ENCODE measurements at places on chromosomes 5 and 9.

DNA sequence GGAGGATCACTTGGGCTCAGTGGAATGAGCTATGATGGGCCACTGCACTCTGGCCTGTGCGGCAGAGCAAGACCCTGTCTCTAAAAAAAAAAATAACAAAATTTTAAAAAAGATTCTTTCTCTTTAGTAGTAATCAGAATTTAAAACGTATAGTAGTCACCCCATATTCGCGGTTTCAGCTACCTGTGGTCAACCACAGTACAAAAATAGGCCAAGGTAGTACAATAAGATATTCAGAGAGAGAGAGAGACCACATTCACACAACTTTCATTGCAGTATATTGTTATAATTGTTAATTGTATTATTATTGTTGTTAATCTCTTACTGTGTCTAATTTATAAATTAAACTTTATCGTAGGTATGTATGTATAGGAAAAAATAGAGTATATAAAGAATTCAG lies 18.7 kb downstream of the INIP start:
- DNase-seq: no peak

- no peak for DNase-seq
Observed at GRCh38 chr9:254516-254915, 39.9 kb downstream of the DOCK8 start.

DNA sequence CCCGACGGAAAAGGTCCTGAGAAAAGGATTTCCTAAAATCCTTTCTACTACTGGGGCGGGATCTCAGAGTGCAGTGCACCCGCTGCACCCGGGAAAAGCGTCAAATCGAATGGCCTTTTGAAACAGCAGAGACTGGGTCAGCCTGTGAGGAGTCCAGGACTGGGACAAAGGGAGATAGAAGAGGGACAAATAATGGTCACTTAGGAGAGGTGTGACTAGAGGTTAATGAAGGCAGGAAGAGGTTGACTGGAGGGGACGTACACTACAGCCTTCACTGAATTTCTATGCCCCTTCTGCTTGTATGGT lies 1.5 kb downstream of the PLPPR1 start:
- no peak for DNase-seq

- DNase-seq: no peak
Observed at GRCh38 chr5:130885691-130886090, 279.4 kb downstream of the HINT1 start.

DNA sequence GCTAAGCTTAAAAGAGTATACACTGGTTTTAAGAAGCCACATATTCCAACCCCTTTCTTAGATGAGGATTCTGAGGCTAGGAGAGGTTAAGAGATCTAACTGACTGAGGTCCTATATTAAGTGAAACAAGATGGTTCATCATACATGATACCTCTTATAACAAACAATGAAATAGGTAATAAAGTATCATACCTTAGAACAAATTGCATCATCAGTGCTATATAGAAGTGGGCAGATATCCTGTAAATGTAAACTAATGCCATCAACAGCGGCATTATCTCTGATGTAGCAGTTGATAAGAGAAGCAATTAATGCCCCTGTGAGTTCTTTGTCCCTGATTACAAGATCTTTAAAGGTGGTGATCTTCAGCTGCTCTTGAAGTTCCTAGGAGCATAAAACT lies 60.5 kb downstream of the NUP155 start:
- no peak for DNase-seq

GRCh38 chr5:34047774-34048572 lies 5.0 kb upstream of the C1QTNF3 start:
- DNase-seq: no peak

DNA sequence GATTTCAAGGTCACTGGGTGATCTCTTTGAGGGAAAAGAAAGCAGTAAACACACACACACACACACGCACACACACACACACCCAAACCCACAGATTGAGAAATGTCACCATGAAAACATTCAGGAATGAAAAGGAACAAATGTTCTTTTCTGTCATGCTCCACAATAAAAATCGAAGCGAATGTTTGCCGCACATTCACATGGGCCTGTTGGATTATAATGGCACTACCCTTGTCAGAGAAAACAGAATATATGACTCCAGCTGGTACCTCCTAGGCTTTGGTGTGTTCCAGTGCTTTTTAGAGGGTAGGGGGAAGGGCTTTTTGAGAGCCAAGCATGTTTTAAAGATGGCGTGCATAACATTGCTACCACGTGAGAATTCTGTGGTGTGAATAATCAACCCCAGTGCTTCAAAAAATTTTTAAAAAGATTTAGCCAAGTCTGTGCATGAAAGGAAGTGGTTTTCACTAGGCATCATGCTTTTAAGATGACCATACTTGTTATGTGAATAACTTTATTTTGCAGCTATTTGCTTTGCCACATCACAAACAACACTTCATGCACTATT lies 120.8 kb upstream of the ZNF608 start:
- no peak for DNase-seq

DNA sequence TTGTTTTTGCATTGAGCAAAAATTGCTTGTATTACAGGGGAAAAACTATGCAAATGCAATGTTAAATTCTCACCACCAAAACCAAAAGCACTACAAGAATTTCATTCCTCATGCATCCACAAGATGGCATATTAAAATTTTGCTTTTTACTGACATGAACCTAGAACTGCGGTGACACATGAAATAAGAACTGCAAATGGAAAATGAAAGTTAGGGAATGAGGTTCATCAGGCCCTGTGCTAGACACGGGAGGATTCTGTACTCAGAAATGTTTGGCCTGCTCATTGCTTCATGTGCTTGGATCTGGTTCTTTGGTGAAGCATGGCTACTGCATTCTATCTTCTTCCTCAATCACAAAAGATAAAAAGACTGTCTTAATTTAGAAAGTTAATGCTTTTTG lies 9.1 kb upstream of the RFK start:
- no peak for DNase-seq

- no peak for DNase-seq
Observed at GRCh38 chr5:88438006-88438405, 169.4 kb upstream of the TMEM161B start.

GRCh38 chr9:33731142-33731541 lies 64.2 kb upstream of the PRSS3 start:
- no peak for DNase-seq

GRCh38 chr5:58617241-58617640 lies 34.4 kb downstream of the RAB3C start:
- DNase-seq: no peak

GRCh38 chr5:75616971-75617621 lies 5.8 kb downstream of the ANKDD1B start:
- no peak for DNase-seq

DNA sequence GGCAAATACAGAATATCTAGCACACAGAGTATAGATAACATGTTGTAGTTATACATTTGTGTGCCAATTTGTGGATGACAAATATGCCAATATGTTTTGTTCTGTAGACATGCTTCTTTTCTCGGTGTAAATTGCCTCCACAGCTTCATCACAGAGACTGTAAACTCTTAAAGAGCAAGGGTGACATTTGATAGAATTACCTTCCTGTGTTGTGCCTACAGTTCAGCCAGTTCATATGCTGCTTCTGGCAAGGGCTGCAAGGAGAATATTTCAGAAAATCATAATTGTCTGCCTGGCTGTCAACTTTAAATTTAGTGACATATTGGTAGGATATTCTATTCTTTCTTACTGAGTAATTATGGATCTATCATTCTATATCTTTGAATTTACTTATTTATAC lies 155.1 kb downstream of the MAT2B start:
- DNase-seq: no peak

DNA sequence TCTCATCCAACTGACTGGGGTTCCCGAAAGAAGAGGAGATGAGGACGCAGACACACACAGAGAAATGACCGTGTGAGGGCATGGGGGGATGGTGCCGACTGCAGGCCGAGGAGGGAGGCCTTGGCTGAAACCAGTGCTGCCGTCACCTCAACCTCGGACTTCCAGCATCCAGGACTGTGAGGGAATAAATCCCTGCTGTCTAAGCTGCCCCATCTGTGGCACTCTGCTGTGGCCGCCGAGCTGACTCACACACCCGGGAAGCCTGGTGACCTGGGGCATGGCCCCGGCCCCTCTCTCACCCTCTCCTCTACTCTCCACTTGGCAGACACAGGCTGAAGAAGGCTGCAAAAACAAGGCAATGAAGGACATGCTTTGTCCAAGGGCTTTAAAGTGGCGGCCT lies 4.4 kb upstream of the COL5A1 start:
- DNase-seq: no peak

- DNase-seq: no peak
Observed at GRCh38 chr9:127389381-127390247, 7.4 kb upstream of the SLC2A8 start.

GRCh38 chr5:154112255-154112654 lies 73.5 kb downstream of the MFAP3 start:
- no peak for DNase-seq

DNA sequence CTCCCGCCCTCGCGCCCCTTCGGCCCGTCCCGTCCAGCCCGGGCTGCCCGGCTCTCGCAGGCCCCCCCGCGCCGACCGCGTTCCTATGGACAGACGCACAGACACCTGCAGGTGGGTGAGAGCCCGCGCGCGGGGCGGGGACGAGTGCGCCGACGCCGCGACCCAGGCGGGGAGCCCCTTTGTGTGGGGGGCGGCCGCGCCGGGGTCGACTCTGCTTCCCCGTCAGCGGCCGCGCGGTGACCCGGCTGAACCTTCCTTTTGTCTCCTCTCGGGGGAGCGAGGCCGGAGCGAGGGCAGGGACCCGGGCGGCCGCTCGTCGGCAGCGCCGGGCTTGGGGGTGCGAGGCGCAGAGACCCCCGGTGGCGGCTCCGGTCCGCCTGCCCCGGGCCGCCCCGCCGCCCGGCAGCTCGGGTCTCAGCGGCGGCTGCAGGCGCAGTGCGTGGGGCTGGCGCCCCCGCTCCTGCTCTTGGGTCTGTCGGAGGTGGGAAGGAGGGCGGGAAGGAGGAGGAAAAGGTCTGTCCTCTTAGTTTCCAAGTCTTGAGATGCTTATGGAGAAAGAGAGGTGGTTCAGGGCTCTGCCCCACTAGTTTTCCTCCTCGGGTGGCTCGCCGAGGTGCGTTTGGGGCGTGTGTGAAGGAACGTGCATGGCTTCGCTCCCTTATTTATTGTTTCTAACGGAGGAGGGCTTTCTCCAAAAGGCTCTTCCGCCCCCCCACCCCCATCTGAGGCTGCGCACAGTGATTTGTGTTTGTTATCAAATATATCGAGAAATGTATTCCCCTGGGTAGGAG lies 576 bp downstream of the KIAA1958 start:
- DNase-seq: peak; percentile 60

GRCh38 chr5:1209489-1209852 lies 8.1 kb downstream of the SLC6A19 start:
- no peak for DNase-seq

DNA sequence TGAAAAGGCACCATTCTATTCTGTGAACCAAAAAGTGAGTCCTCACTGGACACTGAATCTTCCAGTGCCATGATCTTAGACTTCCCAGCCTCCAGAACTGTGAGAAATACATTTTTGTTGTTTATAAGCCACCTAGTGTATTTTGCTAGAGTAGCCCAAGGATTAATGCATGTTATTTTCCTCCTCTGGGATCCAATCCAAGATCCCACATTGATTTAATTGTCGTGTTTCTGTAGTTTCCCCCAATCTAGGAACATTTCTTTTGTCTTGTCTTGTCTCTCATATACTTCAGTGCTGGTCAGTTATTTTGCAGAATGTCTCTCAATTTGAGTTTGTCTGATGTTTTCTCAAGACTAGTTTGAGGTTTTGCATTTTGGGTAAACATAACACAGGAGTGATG lies 36.4 kb downstream of the GDNF start:
- no peak for DNase-seq

GRCh38 chr9:97527626-97528528 lies 26.4 kb downstream of the TMOD1 start:
- peak; percentile 15 for DNase-seq

DNA sequence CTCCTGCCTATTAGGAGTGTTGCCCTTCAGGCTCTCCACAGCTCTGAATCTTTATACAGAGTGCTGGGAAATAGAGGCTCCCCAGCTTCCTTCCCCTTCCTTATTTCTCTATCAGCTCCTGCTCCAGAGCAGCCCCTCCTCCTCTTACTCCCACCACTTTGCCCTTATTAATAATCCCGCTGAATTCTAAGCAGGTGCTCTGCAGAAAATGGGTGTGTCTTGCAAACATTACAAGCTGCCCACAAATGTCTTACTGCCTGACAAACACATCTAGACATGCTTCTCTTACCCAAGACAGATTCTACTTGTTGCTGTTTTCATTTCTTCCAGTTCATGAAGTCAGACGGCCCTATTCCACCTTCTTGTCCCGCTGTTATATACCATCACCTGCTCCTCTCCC lies 6.4 kb downstream of the PHF24 start:
- no peak for DNase-seq

GRCh38 chr9:21070171-21070571 lies 7.6 kb downstream of the IFNB1 start:
- DNase-seq: no peak

DNA sequence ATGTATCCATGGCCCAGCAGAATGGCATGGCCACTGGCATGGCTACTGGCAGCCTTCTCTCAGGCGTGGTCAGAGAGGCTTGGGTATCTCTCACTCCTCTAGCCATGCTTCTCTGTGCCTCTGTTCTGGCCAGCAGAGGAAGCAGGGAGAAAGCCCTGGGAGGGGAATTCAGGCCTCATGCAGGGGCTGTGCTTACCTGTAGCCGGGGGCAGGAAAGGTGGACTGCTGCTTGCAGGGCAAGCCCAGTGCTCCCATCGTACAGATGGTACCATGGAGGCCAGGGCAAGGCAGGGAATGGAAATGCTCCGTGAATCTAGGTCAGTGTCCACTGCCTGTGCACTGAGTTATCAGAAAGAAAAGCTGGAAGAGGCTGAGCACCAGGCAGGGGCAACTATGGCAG lies 2.7 kb downstream of the OR13J1 start:
- no peak for DNase-seq

DNA sequence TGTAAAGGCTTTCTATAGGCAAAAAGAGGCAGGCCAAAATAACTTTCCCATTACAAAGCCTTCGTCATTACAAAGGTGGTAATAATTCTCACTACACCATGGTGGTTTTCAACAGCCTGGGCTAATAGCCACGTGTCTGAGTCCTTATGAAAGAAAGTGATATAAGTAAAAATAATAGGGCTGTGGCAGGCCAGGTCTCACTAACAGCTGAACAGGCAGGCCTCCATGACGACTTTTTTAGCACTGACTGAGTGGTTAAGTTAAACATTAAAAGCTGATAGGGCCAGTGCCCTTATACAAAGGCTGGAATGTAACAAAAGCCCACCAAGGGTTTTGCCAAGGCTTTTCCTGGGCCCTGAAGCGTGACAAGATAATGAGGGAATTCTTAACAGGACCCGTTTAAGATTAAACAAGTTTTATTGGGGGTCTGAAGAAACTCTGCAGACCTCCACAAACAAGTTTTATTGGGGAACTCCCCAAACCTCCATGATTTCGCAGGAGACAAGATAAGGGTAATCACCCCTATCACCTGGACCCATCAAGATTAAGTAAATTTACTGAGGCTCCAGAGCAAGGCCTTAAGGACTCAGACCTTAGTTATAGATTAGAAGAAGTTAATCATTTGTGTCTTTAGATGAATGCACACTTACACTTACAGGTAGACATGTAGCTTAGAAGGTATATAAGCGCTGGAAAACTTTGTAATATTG lies 412.9 kb downstream of the CHSY3 start:
- DNase-seq: peak; percentile 40
